ENCODE measurements at places on chromosomes 3 and 15.

GRCh38 chr3:134357914-134358811 lies 16.1 kb downstream of the AMOTL2 start:
- DNase-seq = peak; percentile 98

DNA sequence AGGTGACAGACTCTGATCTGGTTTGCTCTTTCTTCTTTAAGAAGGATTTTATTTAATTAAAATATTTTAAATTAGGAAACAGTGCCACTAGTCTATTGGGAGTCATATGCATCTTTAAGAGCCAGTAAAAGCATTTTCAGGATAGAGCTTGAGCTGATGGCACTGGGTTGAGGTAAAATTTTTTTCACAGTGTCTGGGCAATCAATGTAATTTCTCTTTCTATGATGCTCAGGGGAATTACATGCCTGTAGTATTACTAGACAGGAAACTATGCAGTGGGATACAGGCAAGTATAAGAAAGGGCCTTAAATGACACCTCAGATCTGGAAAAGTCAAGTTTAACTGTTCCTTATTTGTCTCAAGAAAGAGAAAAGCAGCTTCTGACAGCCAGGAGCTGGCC lies 76.4 kb downstream of the GAP43 start:
- peak; percentile 66 for DNase-seq

DNA sequence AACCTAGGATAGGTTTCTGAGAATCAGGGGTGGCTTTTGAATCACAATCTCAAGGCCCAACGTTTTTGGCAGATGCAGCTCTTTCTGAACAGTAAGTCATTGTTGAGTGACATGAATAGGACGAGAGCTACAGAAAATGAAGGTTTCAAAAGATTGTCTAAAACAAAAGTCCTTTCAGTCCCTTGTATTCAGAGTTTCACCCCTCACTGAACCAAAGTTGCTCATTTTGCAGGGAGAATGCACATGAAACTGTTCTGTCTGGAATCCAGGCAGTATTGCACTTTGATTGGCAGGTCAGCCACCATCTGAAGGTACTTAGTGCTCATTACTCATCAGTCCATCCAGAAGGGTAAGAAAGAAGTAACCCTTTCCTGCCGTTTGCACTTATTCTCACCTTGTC lies 24.1 kb upstream of the RASGRP1 start:
- no peak for DNase-seq

DNA sequence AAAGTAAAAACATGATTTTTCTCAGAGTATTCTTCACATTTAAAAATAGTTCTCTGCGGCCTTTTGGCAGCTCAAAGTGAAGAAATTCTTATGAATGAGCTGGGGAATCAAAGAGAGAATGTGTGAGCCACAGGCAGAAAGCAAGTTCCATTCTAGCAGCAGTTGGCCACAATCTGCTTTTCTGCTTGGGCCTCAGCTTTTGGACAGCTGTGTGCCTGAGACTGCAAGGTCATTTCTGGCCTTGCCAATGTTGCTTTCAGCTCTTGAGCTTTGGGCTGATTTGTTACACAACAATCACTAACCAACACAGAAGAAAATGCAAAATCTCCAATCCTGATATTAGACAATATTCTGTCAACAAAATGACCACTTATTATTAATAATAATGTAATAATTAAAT lies 14.4 kb upstream of the TM4SF4 start:
- DNase-seq = peak; percentile 53

- peak; percentile 38 for DNase-seq
These were observed 23.9 kb upstream of the AP4E1 start for GRCh38 chr15:50884540-50884939.

- no peak for DNase-seq
These were observed 31.1 kb upstream of the CAPN7 start for GRCh38 chr3:15174953-15175352.

GRCh38 chr3:114827495-114827894 lies 319.6 kb downstream of the ZBTB20 start:
- DNase-seq = peak; percentile 65

GRCh38 chr3:79598594-79598993 lies 169.2 kb downstream of the ROBO1 start:
- DNase-seq = peak; percentile 17

GRCh38 chr3:141690431-141691072 lies 47.5 kb upstream of the RNF7 start:
- no peak for DNase-seq

GRCh38 chr15:22979238-22980188 lies 655 bp downstream of the CYFIP1 start:
- peak; percentile 31 for DNase-seq

DNA sequence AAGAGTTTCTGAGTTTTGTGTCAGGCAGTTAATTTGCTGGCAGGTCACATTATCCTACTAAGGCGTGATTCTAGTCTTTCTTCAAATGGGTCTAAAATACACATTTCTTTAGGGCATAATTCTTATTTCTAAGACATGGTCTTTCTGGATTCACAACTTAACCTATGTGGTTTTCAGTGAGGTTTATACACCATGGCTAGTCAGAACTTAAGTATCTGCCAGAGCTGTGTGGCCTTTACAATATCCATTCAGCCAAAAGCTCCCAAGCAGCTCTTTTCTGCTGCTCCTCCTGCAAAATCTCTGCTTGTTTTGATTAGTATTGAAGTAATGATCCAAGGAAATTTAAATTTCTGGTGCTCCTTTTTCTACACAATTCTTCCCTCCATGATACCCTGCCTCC lies 33.5 kb downstream of the SLC9C1 start:
- DNase-seq = no peak

GRCh38 chr15:100779331-100780207 lies 100.1 kb upstream of the ALDH1A3 start:
- no peak for DNase-seq

- peak; percentile 72 for DNase-seq
These were observed 1026.0 kb downstream of the TUSC7 start for GRCh38 chr3:117735481-117736101.

DNA sequence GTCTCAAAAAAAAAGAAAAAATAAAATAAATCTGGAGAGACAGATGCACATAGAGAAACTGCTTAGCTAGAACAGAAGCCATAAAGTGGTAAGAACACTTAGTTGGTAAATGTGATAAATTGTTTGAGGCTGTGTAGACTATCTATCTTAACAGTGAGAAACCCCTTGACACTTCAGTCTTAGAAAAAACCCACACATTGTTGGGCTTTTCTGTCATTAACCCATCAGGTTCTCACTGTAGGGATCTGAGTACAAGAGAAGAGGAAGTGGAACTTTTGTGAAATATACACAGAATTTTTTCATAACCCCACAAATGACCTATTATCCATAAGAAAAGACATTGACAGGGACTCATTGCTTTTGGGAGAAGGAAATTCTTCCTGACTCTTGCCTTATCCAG lies 24.4 kb downstream of the TP63 start:
- no peak for DNase-seq

- no peak for DNase-seq
These were observed 99.9 kb downstream of the ITPR1 start for GRCh38 chr3:4593014-4593413.

GRCh38 chr3:59553076-59553475 lies 503.3 kb upstream of the CFAP20DC start:
- DNase-seq = no peak

- DNase-seq = no peak
These were observed 182.2 kb downstream of the LPP start for GRCh38 chr3:188336178-188336577.

- DNase-seq = no peak
These were observed 31.4 kb downstream of the MKRN2 start for GRCh38 chr3:12588039-12589009.

DNA sequence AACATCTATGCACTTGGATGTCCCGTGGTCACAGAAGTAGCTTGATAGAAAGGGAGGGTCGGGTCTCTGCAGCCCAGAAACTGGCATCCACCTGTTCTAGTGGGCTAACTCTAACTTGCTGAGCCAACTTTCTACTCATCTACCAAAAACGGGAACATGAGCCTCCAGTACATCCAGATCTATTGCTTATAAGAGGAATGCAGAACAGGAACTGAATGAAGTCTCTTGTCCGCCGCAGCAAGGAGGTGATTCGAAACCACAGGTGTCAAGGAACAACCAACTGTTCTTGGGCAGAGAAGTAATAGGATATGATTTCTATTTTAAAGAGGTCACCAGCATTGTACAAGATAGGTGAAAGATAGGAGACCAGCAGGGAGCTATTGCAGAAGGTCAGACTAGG lies 17.9 kb downstream of the TERC start:
- DNase-seq = no peak

DNA sequence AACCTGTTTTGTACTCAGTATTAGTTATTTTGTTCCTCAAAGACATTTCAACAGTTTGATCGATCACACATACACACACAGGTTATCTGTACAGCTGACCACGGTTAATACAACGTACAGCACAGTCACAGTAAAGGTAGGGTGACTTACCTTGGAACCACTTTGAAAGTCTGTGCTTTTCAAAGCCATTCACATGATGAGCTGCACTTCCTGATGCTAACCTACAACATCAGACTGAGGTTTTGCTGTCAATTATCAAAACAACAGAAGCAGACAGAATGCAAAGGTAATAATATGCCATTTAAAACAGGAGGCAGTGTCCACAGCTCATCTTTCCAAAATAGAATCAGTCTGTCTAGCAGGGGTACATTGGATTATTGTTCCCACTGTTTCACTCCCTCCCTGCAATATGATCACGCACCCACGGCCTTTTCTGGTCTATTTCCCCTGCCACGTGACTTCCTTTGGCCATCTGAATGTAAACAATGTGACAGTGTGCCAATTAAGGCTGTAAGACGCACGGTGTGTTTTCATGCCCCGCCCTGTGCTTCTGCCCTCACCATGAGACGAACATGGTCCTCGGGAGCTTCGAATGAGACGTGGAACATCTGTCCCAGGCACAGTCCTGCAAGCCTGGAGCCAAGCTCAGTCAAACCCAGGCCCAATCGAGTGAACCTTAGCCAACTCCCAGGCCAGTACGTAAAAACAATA lies 102.4 kb downstream of the FMN1 start:
- DNase-seq = no peak

DNA sequence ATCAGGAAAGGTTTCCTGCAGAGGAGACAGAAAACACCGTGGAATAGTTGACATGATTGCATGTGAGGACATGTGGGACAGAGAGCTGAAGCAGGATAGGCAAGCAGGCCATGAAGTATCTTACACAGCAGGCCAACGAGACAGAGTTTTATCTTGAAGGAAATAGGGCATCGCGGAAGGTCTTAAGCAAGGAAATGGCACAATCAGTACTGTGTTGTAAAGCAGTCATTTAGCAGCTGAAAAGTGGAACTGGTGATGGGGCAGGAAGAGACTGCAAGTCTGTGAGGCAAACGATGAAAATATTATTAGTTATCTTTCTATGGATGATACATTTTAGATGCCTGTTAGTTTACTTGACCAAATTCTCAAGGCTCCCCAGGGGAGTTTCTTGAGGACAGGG lies 535.1 kb downstream of the SOX2 start:
- no peak for DNase-seq

DNA sequence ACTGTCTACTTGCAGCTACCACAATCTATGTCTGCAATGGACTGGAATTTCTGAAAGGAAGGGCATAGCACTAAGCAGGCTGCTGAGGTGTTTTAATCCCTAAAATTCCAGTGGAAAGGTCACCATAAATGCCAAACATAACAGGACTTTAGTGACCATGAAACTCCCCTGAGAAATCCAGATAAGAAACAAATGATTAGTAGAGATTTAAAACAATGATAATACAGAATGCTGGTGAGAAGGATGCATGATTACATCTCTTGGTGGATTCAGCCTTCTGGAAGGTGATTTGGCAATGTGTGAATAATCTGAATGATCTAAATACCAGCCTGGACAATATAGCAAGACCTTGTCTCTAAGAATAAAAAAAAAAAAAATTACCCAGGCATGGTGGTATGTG lies 475.0 kb upstream of the CBLB start:
- DNase-seq = no peak

DNA sequence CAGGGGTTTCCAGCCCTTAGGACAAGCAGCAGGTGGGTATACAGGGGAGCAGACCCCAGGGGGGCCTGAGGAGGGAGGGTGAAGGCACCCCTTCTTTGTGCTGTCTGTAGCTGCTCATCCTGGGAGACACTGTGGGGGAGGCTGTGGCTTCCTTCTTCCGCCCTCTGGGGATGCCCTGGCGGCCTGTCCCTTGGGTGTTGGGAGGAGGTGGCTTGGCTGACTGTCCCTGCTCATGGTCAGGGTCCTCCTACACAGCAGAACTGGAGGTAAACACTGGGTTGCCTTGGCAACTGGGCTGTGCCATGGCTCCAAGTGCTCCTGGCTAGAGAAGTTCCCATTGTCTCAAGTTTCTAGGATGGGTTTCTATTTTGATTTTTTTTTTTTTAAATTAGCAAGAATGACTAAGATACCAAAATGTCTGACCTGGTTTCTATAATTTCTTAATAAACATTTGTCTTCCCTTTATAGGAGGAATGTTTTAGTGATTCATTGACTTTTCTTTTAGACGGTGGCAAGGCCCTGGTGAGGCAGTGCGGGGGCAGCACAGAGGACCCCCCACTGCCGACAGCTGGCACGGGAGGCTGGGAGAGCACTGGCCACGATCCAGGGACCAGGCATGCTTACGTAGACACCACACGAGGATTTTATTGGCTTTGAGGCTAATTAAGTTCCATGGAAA lies 12.4 kb downstream of the KLF13 start:
- peak; percentile 85 for DNase-seq

Measured in LHCN-M2 (cell line).